ENCODE measurements at places on chromosomes 12 and 14.

DNA sequence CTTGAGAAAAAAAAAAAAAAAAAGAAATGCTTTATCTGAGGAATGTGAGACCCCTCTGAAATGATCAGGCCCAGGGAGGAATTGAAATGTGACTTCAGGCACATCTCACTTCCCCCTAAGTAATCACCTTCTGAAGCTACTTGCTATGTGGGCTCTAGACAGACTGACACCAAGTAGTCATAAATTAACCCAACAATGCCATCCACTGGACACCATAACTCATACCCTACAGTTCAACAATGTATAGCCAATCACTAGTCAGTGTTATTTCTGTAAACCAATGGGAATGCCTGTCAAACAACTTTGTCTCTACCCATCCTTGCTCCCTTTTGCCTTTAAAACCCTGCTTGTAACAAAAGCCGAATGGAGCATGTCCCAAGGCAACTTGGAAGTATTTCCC lies 182.7 kb upstream of the TMPO start:
- DNase-seq = no peak

DNA sequence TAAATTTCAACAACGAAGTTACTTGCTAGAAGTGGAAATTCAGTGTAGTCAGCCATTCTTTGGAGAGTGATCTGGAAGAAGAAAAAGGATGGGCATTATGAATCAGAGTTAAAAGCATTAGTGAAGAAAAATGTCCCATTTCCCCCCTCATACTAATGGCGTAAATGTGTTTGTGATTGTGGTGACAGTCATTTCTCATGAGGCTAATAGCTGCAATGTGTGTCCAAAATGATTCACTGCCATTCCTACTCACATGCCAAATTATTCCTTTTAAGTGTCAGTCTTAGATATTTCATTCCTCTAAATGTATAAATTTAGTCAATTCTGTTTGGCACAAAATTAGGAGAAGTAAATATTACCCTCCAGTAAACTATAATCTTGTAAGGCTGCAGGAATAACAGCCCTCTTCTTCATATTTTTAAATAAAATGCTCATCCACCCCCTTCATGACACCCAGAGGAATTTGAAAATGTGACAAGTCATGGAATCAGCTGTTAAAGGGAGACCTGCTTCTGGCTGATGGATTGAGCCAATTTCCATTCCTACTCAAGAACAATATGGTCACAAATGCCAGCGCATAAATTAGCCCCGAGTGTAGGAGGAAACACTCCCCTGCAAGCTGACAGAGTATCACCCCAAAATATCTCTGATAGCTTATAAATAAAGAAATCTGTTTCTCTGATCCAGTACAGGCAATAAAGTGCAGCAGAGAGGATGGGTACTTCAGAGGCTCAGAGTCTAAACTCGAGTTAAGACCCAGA lies 912.3 kb upstream of the SEL1L start:
- DNase-seq = no peak

DNA sequence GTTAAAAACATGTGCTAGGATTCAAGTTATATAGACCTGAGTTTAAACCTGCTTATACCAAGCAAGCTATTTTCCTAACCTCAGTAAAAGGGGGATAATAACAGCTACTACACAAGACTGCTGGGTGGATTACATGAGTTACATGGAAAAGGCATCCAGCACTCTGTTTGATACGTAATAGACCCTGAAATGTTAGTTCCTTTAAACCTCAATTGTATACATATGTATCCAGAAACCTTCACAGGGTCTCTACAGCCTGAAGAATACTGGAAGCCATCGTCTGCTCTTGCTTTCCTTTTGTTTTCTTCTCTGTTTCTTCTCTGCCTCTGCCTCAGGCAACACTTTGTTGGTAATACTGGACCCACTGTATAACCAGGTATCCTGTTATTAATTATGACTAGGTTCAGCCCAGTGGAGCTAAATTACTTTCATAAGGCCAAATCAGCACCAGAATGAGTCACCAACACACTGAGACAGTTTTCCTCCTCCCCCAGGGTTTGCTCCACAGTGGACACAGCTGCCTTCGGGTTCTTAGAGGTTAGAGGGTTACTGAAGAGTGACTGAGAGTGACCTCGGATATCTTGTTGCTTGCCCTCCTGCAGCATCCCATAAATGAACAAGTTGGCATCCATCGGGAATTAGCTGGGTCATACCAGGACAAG lies 127.1 kb downstream of the CAPZA3 start:
- no peak for DNase-seq

- no peak for DNase-seq
Observed at GRCh38 chr12:123165537-123165936, 14.6 kb upstream of the PITPNM2 start.

- no peak for DNase-seq
Observed at GRCh38 chr12:76957301-76957700, 78.5 kb upstream of the CSRP2 start.

DNA sequence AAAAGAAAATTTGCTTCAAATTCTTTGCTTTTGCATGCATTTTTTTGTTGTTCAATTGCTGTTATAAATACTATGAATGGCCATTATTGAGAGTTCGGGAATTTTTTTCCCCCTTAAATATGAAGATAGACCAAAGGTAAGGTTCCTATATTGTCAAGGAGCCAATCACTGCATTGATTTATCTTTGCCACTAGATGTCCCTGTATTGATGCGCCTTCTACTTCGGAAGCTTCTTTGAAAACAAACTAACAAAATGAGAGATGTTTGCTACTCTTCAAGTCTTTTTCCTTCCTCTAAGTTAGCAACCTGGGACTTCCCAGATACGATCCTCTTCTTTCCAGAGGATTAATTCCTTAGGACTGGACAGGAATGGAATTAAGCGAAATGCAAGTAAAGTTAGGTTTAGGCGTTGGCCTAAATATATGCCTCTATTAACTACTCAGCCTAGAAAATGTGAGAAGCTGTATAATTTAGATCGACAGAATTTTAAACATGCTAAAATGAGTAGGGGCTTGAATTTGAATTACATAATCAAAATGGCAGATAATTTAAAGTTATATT lies 318.1 kb downstream of the AEBP2 start:
- DNase-seq = no peak

GRCh38 chr12:42235426-42235825 lies 2.6 kb downstream of the YAF2 start:
- DNase-seq = no peak

GRCh38 chr12:80059102-80059501 lies 40.2 kb upstream of the OTOGL start:
- no peak for DNase-seq

DNA sequence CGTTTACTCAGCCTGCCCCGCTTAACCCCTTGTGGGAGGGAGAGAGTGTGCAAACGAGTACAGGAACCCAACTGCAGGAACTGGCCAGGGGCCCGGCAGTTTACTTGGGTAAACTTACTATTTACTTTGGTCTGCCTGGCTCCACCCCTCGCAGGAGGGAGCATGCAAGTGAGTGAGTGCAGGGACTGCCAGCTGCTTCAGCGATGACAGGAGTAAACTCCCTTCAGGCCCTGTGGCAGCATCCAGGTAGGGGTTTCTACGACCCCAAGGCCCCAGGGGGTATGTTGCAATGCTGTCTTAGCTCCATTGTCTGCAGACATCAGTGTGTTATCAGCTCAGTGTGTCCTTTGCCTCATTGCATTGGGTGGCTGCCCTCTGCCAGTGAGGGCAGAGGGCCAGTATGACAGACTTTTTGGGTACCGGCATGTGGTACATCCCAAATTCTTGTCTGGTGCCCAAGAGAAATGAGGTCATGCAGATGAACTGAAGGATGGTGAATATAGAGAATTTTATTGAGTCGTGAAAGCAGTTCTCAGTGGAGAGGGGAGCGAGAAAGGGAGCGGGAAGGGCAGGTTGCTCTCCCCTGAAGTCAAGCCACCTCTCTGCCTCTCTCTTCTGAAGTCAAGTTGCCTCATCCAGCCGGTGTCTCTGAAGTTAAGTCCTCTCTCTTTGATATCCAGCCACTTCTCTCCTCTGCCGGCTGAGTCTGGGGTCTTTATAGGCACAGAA lies 181.8 kb downstream of the FUT8 start:
- no peak for DNase-seq

DNA sequence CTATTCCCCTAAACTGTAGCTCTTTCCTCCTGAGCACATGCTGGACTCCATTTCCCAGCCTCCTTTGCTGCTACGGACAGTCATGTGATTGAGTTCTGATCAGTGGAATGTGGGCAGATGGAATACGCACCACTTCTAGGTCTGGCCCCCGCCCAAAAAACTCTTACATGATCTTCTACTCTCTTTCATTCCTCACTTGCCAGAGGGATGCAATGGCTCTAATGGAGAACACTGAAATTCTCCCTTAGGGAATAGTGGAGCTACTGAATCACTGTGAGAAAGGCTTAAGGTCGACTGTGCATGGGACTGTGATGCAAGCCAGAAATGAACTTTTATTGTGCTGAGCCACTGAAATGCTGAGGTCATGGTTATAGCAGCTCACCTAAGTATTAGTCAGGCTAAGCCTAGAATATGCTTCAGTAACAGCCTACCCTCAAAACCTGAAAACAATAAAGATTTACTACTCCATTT lies 13.0 kb upstream of the TMED2 start:
- DNase-seq = no peak

DNA sequence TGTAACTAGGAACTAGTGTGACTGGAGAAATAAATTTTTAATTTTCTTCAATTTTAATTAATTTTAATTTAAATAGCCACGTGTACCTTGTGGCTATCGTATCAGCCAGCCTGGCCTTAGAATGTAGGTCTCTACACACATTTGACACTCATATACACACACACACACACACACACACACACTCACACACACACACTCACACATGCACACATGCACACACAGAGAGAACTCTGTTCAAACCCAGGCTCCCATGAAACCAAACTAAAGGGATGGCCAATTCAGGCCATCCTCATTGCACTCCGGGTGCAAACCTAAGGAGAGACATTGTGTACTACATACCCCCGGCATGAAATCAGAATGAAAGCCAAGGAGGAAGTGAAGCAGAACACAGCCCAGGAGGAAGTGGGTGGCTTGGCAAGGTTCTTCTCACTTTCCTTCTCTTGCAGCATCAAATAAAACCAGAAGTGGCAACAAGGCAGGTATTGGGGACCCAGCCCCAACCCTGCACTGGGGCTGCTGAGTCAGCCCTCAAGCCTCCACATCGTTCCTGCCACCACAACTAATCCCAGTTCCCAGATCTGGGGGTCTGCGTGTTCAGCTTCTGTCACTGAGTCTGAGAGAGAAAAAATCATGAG lies 26.2 kb upstream of the CHPT1 start:
- DNase-seq = peak; percentile 4

DNA sequence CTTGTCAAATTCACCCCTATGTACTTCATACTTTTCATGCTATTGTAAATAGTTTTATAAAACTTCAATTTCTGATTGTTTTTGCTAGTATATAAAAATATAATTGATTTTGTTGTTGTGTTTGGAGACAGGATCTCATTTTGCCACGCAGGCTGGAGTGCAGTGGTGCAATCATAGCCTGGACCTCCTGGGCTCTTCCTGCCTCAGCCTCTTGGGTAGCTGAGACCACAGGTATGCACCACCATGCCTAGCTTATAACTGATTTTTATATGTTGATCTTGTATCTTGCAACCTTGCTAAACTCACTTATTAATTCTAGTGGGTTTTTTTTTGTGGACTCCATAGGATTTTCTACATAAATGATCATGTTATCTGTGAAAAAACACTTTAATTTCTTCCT lies 23.5 kb downstream of the ATP5MC2 start:
- no peak for DNase-seq

GRCh38 chr12:21677622-21678277 lies 20.1 kb upstream of the LDHB start:
- DNase-seq = no peak

- DNase-seq = no peak
Observed at GRCh38 chr14:60789656-60790055, 55.1 kb downstream of the MNAT1 start.

DNA sequence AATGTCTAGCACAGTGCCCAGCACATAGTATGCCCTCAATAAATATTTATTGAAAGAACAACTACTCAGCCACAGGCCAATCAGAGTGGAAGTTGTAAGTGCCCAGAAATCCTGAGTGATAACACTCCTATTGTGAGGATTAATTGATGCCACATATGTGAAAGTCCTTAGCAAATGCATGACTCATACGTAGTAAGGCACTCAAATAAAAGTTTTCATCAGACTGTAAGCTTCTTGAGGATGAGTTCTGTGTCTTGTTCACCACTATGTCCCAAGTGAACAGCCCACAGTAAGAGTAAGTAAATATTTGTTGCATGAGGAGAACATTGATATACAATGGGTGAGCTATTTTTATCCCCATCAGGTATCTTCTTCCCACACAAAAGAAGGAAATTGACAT lies 24.7 kb upstream of the ANO6 start:
- no peak for DNase-seq

GRCh38 chr14:97379091-97379531 lies 581.9 kb downstream of the VRK1 start:
- DNase-seq = no peak

DNA sequence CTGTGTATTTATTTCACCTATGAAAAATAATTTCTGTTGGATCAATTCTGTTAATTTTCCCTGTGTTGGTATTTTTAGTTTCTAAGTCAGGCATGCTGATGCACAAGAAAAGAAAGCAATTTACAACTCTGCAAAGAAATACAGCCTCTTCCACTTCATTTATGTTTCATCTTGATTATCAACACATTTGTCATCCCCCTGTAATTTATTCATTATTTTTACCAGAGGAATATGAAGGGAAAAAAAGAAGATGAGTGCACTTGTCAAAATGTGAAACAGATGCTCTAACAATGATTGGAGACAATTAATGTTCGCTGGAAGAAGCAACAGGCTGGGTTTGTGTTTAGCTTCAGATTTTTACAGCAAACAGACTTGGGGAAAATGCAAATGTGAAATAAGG lies 958.5 kb upstream of the SEL1L start:
- no peak for DNase-seq

- no peak for DNase-seq
Observed at GRCh38 chr14:102094101-102094500, 7.3 kb upstream of the HSP90AA1 start.

- DNase-seq = no peak
Observed at GRCh38 chr14:33631441-33631840, 319.4 kb downstream of the EGLN3 start.

DNA sequence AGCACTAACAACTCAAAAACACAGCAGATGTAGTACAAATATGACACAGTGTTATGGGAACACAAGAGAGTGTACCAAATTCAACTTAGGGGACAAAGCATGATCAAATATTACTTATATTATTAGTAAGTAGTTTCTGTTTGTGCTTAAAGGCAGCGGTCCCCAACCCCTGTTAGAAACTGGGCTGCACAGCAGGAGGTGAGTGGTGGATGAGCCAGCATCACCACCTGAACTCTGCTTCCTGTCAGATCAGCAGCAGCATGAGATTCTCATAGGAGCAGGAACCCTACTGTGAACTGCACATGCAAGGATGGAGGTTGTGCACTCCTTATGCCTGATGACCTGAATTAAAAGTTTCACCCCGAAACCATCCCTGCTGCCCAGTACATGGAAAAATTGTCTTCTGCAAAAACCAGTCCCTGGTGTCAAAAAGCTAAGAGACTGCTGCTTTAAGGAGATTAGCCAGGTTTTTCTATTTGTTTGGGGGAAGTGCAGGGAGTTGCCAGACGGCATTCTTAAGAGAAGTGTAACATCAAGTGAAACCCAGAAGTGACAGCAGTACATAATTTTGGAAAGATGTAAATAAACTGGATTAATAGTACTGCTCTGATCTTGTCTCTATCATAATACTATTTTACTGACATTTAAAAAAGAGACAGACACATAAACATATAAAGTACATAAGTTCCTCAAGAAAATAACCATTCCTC lies 26.7 kb downstream of the GTF2A1 start:
- DNase-seq = no peak

- DNase-seq = no peak
Observed at GRCh38 chr12:102462795-102463465, 17.4 kb downstream of the IGF1 start.

- DNase-seq = no peak
Observed at GRCh38 chr14:88179716-88180115, 143.4 kb downstream of the KCNK10 start.
